ENCODE measurements at places on chromosomes 11 and 22.

- DNase-seq, result no peak
Observed at GRCh38 chr11:35424157-35424940, 5.0 kb upstream of the SLC1A2 start.

DNA sequence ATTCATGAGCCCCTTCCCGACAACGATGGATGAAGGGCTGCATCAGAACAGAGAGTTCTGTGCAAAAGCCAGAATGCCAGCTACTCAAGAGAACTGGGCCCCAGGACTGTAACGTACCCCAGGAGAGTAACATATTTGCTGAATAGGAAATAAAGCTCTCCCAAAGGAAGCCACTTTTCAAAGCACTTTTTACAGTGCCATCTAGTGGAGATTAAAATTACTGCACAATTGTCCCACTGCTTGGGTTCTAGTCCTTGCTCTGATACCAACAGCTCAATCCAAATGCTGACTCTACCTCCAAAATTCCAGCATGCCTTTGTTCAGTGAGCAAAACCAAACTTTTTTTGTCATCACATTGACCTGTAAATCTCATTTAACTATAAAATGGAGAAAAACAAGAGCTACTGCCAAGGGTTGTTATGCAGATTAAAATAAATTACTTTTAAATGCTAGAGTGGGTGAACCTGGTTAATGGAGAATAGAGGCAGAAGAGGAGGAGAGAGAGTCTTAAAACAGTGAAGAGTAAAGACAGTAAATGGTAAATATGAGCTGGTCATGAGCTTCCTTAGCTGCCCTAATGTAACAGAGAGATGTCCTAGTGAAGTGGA lies 87.6 kb upstream of the FSHB start:
- DNase-seq, result peak; percentile 49

GRCh38 chr11:76515494-76515893 lies 70.7 kb downstream of the EMSY start:
- no peak for DNase-seq

- DNase-seq, result no peak
Observed at GRCh38 chr11:2525166-2525861, 80.5 kb downstream of the KCNQ1 start.

GRCh38 chr11:74870485-74870884 lies 78.4 kb downstream of the XRRA1 start:
- DNase-seq, result no peak

DNA sequence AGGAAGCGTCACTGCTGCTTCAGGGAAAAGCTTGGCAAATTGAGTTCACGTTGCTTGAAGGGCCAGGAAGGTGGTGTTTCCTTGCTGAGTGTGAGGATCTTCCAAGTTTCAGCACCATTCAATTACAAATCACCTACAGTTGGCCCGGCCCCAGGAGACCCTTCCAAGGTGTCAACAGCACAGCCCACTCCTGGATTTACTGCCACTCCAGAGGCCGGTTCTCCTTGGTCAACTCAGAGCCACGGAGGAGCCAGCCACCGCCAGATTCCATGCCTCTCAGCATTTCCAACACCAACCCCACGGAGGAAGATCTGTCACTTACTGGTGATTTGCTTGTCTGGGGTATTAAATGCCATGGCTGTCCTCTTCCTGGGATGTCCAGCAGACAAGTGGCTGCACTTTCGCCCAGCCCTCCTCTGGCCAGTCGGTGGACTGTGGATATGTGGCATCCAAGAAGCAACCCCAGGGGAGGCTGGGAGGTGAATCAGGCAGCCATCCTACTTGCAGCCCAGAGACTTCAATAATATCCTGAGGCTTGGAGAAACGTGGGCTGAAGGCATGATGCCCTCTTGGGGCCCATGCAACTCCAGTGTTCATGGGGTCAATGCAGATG lies 74.1 kb upstream of the SHANK2 start:
- no peak for DNase-seq

GRCh38 chr22:49856766-49857618 lies 3.3 kb downstream of the ZBED4 start:
- DNase-seq, result no peak

DNA sequence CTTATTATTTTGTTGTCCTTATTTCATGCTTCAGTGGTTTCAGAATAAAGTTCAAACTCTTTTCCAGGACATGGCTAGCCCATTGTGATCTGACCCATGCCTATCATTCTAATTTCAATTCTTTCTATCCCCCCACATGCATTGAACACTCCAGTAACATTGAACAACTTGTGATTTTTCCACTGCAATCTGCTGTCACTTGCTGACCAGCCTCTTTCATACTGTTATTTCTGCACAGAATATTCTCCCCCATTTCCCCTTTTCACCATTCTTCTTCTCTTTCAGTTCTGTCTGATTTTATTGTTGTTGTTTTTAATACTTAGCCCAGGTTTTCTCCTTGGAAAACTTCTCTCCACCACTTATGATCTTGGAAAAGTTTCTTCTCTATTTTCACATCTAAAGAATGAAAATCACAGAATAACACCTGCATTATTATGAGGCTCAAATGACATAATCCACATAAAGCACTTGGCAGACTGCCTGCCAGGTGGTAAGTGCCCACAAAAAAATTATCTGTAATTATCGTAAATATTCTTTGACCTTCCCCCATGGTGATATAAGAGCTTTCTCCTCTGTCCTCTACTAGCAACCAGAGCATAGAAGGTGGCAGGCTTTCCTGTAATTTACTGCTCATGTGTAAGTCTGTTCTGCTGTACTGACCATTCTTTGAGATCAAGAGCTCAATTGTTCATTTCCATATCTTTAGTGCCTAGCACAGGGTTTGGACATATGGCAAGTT lies 51.9 kb upstream of the EED start:
- no peak for DNase-seq

DNA sequence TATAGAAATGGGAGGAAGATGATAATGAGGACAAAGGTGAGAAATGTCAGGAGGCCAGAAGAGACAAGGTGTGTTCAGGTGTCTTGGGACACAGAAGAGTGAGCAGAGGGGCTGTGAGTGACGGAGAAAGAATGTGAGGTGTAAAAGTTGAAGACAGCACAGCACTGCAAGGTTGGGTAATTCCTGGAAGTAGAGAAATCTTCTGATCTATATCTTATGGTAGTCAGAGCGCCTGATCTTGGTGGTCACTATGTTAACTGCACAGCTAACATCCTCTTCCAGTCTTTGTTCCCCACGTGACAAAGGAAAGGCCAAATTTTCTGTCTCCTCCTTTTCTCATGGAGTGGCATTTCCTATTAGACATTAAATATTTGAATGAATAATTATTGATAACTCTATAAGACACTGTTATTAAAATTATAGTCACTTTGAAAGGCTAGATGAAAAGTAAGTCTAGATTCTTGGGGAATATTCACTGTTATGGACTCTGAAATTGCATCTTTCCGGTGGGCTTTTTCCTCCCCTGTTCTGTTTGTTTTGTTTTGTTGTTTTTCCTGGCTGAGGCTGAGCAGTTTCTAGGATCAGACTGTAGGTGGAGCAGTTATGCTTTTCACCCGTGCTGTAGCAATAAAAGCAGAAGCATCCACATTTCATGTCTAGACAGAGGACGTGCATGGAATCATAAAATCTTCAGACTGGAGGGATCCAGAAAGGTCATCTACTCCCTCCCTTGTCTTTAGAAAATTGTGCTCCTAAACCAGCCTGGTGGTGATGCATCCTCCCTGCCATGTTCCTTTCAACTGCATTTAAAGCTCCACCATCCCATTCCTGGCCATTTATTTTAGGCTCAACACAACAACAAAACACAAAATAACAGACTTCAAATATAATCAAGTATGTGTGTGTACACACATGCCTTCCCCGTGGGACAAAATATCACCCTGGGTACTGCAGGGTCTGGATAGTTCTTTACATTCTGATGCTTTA lies 26.6 kb downstream of the SC5D start:
- DNase-seq, result peak; percentile 71

Data from tongue (tissue), 3 donors.